ENCODE measurements at places on chromosomes 1 and 21.

DNA sequence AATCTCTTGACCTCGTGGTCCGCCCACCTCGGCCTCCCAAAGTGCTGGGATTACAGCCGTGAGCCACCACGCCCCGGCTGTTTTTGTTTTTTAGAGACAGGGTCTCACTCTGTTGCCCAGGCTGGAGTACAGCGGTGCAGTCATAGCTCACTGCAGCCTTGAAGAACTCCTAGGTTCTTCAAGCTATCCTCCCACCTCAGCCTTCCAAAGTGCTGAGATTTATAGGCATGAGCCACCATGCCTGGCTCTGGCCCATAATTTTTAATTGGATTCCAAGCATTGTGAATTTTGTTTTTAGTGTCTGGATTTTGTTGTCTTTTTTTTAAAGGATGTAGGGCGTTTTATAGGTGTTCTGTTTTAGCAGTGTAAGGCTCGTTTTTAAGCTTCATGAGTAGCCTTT lies 28.6 kb upstream of the TXLNA start:
- no peak for DNase-seq

DNA sequence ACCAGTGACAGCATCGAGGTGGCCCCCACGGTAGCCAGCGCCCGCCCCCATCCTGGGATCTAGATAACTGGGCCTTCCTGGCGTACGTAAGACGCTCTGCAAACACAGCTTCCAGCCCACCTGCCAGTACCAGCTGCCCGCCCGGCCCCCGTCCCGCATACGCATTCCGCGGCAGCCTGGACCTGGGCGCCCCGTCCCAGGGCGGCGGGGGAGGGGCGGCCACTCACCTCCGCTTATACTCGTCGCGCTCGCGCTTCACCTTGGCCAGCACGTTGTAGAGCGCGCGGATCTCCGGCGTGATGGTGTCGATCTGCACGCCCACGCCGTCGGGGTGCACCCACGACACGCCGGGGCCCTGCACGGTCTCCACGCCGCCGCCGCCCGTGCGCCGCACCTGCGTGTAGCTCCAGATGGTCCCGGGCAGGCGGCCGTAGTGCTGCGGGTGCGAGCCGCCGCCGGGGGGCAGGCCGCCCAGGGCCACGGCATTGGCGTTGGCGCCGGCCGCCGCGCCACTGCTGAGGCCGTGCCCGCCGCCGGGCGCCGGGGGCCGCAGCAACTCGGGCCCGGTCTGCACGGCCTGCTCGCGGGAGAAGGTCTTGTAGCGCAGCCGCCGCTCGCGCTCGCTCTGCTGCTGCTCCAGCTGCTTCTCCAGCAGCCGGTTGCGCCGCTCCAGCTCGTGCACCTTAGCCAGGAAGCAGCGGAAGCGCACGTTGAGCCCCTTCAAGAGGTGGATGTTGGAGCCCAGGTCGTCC lies 859 bp downstream of the IFFO2 start:
- DNase-seq = peak; percentile 69

DNA sequence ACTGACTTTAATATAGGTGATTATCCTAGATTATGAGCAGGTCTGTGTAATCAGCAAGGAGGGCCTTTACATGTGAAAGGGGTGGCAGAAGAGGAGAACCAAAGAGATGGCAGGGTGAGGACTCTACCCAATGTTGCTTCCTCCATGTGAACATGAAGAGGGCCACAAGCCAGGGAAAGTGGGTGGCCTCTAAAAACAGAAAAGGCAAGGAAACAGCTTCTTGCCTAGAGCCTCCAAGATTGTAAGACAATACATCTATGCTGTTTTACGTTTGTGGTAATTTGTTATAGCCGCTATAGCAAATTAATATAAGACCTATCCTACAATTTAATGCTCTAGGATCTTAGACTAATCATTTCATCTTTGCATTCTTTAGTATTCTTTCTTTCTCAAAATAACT lies 85.5 kb downstream of the PLPP3 start:
- DNase-seq = no peak

GRCh38 chr1:207808911-207809555 lies 57.2 kb downstream of the CD46 start:
- no peak for DNase-seq

GRCh38 chr21:44792702-44793591 lies 8.7 kb downstream of the UBE2G2 start:
- peak; percentile 31 for DNase-seq

GRCh38 chr1:205666372-205667166 lies 13.7 kb downstream of the SLC45A3 start:
- DNase-seq = no peak

- DNase-seq = no peak
Measured at GRCh38 chr1:224592636-224593582, 23.2 kb upstream of the CNIH3 start.

DNA sequence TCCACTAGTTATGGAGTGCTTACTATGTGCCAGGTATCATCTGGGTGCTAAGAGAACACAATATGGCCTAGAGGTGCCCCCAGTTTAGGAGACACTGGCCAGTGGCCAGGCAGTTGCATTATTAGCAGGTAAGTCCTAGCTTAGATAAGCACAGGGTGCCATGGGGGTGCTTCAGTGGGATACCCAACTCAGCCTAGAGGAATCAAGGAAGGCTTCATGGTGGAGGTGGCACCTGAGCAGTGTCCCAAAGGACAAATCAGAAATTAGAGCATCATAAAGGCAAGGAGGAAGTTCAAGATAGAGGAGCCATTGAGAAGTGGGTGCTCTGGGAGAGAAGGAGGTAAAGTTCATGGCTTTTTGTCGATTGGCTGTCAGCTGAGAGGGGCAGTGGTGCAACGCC lies 31.9 kb upstream of the PKP1 start:
- no peak for DNase-seq

DNA sequence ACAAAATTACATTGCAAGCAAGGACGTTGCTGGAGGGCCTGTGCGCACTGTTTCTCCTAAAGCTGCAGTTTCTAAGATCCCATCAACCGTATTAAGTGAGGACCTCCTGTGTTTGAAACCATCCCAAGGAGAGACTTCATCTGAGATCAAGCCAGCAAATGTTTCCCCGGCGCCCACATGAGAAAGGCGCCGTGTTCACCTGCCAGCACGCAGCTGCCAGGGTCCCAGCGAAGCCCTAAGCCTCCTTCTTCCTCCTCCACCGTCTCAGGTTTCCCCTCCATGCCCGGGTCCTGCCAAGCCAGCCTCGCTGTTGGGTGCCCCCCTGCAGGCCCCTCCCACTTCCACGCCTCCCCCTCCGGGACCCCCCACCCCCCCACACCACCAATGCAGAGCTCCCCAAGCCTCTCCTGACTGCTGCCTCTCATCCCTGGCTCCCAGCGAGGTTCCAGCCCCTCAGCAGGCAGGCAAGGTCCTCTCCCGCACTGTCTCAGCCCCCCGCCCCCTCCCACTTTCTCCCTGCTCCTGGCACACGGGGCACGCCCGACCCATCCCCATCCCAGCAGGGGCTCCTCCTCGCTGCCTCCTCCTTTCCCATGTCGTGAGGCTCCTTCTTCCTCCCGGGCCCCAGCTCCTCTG lies 8.6 kb upstream of the TFF1 start:
- no peak for DNase-seq

DNA sequence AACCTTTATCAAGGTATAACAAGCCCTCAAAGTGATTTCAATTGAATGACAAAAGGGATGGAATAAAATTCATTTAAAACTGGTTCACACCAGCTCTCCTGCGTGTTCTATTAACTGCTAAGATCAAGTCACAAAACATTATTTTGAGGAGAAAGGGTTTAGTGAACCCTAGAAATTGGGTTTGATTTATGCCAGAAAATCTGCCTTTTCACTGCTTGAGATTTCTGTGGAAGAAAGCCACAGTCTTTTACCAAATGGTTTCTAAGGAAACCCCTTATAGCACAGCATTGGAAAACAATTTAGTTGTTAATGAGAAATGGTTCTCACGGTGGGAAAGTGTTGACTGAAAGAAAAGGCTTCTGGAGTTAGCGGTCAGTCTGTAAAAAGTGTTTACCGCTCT lies 43.6 kb upstream of the DPH5 start:
- DNase-seq = no peak

DNA sequence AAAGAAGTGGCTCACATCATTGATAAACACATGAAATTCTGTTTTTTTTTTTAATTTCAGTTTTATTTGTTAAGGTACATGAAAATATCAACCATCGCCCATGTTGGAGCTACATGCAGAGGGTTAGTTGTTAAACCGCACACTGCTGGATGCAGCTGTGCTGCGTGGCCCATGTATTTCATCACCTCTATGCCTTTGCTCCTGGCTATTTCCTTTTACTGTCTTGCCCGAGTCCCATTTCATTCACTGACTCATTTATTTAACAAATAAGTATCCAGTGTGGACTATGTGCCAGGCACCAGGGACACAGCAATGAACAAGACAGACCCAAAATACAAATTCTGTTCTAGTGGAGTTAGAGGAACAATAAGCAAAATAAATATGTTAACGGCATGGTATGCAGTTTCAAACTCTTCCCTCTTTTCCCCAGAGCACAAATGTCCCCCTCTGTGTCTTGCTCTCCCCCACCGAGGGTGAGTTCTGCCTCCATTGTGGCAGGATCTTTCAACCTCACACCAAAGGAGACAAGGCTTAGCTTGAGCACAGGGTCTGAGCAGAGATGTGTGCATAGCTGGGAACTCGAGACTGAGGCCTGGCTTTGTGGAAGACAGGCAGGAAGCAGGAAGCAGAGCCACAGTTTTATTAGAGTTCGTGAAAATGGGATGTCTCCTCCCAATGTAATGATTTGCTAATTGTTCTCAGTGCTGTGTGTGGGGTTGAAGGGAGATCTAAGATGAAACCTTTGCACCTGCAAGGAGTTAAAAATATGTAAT lies 44.6 kb downstream of the MAN1C1 start:
- no peak for DNase-seq

GRCh38 chr1:232368821-232369321 lies 261.1 kb downstream of the SIPA1L2 start:
- no peak for DNase-seq

- no peak for DNase-seq
Measured at GRCh38 chr1:247914941-247915662, 5.0 kb upstream of the OR2T8 start.

GRCh38 chr1:205571747-205572146 lies 60.1 kb downstream of the ELK4 start:
- no peak for DNase-seq

DNA sequence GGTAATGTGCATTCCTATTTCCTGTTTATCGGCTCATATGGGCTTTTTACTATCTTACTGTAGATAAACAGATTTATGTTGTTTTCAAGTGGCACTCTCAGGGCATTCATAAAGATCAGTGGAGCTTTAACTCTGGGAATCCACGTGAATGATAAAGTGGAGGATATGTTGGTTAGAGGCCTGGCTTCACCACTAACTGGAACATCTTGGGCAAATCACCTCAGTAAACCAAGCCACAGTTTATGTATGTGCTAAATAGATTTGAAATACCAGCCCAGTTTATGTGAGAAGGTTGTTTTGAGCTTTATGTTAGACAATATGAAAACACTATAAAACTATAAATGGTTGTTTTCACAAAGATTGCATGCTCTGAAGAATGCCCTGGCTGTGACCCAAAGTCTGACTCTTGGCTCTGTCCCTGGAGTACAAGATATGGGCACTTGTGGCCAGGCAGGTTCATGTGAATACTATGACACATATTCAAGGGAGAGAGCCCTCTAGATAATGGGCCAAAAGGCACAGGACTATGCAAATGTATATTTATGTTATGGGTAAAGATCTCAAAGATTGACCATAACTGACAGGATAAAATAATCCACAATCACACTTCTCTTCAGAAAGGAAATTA lies 36.7 kb downstream of the FAM163A start:
- DNase-seq = no peak

GRCh38 chr1:207798847-207799246 lies 47.0 kb downstream of the CD46 start:
- no peak for DNase-seq

DNA sequence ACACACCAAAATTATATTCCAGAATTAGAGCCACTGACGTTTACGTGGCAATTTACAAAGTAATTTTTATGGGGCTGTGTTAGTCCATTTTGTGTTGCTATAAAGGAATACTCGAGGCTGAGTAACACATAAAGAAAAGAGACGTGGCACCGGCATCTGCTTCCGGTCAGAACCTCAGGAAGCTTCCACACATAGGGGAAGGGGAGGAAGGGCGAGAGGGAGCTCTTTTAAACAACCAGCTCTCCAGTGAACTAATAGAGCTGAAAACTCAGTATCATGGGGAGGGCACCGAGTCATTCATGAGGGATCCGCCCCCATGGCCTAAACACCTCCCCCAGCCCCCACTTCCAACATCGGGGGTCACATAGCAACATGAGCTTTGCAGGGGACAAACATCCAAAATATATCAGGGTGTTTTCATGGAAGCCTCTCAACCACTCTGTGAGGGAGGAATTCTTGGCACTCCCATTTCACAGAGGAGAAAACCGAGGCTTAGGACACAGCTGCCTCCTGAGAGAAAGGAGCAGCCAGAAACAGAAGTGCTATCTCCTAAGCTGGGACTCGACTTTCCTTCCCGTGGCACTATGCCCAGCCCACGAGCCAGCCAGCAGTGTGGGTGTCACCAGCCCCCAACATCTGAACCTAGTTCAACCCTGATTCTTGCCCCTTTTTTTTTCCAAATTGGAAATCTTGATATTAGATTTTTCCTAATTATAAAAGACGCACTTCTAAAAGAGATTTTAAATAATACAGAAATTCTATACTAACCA lies 29.2 kb downstream of the MIS18A start:
- no peak for DNase-seq

DNA sequence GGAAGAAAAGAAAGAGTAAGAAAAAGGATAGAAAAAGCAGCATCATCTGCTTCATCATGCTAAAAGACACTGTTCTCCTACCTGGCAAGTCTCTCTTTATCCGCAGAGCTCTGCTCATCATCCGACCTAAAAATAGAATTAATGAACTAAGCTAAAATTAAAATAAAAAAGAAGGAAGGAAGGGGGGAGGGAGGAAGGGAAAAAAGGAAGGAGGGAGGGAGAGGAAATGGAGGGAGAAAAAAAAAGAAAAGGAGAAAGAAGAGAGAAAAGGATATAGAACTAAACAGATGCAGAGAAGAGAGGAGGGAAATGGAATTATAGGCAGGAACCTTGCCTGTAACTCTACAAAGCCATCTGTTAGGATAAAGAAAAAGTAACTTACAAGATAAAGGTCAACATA lies 34.1 kb downstream of the ARNT start:
- DNase-seq = no peak

DNA sequence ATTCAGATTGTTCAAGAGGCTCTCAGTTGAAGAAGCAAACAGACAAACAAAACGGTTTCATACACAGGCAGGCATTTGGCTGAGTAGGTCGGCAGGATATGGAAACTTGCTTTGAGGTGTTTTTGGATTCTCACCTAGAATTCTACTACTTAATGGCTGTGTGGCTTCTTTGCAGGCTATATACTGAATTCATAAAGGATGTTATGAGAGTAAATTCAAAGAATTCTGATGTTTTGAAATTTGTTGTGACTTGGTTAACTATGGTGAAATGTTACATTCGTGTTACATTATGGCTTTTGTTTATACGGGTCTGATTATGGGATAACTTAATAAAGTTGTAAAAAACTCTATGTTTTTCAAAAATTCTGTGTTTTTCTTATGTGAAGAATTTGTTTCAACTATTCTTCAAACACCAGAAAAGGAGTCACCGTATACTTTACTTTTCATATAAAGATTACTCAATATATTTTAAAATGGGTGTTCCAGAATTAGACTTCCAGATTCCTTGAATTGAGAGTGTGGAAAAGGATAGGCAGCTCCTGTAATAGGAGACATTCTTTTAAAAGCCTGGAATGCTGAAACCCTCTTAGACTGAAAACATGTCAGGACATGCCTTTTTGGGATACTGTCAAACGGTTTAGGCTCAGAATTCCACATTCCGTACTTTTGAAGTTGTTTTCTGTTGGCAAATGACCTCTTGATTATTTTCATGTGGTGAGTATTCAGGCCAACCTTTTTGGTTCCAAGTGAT lies 8.2 kb upstream of the IRF2BP2 start:
- DNase-seq = no peak

- DNase-seq = no peak
Measured at GRCh38 chr1:116287341-116288200, 85.5 kb upstream of the ATP1A1 start.
